ENCODE measurements at places on chromosomes 1 and 21.

- DNase-seq: no peak
Measured at GRCh38 chr21:36654324-36654723, 44.6 kb upstream of the SIM2 start.

GRCh38 chr1:101356013-101356412 lies 119.2 kb downstream of the S1PR1 start:
- no peak for DNase-seq

DNA sequence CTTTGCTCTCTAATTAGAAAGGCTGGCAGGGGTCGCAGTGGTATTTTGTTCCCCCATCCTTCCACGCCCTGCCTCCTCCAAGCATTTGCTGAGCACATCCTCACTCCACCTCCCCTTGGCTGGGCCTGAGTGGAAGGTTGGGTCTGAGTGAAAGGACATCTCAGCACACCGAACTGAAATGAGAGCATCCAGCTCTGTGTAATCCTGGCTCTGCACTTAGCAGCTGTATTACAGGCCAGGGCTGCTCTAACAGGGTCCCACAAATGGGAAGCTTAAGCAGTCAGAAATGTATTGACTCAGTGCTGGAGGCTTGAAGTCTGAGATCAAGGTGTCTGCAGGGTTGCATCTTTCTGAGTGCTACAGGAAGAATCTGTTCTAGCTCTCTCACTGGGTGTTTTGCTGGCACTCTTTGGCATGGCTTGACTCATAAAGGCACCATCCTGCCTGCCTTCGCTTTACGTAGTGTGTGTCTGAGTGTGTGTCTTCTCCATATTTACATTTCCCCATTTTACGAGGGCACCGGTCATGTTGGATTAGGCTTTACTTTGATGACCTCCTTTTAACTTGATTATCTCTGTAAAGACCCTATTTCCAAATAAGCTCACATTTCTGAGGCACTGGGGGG lies 48.5 kb upstream of the IGSF21 start:
- DNase-seq: no peak

DNA sequence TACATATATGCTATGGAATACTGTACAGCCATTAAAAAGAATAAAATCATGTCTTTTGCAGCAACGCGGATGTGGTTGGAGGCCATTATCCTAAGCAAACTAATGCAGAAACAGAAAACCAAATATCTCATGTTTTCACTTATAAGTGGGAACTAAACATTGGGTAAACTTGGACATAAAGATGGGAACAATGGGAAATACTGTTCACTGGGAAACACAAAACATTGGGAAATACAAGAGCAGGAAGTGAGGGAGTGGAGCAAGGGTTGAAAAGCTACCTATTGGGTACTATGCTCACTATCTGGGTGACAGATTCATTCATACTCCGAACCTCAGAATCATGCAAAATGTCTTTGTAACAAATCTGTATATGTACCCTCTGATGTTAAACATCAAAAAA lies 17.3 kb upstream of the PPT1 start:
- no peak for DNase-seq

- DNase-seq: no peak
Measured at GRCh38 chr1:6207921-6208320, 2.0 kb downstream of the RNF207 start.

DNA sequence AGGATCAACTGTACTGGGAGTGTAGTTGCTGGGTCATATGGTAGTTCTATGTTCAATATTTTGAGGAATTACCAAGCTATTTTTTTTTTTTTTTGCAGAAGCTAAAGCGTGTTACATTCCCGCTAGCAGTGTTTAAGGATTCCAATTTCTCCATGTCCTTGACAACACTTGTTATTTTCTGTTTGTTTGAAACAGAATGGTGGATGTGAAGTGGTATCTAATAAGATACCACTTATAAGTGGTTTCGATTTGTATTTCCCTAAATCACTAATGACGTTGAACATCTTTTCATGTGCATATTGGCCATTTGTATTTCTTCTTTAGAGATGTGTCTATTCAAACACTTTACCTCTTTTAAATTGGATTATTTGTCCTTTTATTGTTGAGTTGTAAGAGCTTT lies 112.2 kb downstream of the DISP1 start:
- DNase-seq: no peak

DNA sequence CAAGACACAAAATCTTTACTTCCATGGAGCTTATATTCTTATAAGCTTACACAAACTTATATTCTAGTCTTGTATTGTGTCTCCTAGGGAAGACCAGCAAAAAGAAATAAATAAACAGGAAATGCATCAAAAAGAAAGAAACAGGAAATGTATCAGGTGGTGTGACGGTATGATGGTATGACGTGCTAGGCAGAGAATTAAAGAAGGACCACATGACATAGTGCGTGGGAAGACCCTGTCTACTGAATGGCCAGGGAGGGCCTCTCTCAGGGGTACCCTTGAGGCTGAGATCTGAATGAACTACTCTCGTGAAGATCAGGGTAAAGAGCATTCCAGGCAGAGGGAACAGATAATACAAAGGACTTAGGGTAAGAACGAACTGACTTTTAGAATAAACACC lies 15.6 kb upstream of the WDR26 start:
- DNase-seq: no peak

DNA sequence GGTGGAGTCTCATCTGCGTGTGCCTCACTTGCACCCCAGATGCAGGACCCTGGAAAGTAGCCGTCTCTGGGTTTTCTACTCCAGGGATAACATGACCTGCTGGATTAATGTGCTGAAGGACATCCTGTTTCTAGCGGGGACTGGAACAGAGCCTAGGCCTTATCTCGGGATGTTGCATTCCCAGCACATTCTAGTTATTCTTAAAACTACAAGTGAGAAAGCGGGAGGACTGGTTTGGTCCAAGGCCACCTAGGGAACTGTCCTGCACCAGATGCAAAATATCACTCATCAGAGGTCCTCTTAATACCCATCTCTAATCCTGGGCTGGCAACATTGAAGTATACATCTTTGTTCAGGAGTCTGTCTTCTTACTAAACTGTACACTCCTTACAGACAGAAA lies 179.9 kb downstream of the ZC3H11B start:
- no peak for DNase-seq
